ENCODE measurements at places on chromosomes 16 and 17.

- DNase-seq: no peak
These were observed 21.3 kb upstream of the CDH15 start for GRCh38 chr16:89150090-89150835.

DNA sequence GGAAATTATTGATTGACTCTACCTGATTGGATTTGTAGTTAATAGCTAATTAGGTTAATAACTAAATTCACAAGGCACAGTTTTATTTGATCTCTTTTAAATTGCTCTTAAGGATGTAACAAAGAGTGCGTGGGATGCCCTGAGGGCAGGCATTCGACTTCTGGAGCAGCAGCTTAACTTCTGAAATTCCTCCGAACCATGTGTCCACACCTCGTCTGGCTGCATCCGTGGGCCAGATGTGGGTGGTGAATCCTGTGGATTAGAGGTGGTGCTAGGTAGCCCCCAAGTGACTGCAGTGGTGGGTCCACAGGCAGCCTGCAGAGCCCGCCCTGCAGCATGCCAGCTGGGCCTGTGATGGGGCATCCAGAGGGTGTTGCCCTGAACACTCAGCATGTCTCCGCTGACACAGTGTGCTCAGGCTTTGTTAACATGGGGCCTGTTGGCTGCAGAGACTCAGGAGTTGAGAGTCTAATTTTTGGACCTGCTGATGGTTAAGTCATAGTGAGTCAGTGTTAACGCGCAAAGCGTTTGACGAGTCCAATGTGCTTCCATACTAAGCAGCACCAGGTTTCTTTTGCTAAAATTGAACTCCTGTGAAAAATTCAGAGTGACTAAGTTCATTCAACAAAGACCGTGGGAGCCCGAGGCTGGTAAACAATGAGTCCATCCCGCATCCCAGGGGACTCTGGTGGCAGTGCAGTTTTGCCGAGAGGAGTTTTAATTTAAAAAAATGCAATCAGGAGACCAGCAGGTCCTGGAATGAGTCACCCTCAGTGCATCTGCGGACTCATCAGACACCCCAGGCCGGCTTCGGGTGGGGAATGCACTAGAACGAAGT is 3.8 kb upstream of the NPB start:
- DNase-seq: no peak

- no peak for DNase-seq
These were observed 116.9 kb upstream of the CACNG3 start for GRCh38 chr16:24139282-24139681.

DNA sequence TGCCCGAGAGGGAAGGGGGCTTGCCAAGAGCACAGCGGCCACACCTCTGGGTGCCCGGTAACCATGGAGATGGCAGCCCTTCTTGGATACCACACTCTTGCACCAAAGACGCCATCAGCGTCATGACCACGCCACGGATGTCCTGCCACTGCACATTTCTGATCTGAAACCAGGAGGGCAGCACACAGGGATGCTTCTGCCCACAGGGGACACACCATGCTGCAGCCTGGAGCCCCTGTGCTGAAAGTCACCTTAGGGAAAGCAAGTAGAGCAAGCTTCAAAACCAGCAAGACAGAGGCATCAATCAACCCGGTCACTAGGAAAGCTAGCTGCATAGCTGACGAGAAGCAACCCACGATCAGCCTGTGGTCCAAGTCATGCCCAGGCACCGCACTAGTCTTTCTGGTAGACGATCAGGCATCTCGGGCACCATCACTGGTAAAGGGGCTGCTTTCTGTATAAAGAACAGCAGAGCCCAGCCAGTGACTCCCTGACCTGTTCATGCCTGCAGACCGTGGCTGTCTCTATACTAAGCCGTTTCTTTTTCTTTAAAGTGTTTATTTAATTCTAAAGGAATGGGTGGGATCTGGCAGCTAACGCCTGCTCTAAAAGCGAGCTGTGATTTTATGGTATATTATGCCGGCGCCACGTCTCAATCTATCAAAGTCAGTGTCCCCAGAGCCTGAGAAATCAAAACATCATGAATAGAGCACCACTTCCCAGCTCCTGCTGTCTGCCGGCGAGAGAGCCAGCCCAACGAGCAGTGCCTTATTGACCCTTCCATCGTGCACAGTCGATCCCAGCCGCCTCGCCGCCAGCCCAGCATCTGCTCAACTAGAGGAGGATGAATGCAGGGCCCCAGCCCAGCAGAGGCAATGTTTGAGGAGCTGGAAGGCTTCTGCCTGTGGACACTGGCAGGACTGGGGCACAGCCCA is 244.7 kb downstream of the RBFOX3 start:
- no peak for DNase-seq

DNA sequence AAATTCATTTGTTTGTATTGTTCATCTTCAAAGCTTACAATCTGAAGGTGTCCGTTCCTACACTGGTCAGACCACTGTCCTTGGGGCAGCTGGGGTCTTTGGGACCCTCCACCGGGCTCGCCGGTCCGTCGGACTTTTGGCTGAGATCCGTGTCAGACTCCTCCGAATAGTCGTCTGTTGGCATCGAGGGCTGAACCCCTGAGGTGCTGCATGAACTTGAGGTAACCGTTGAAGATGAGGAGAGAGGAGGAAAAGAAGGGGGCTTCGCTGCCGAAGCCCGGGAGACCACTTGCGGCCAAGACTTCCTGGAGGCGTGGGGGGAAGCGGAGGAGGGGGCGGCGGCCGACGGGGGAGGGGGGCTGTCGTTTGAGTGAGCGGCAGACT is 260.8 kb downstream of the ZFHX3 start:
- no peak for DNase-seq

- no peak for DNase-seq
These were observed 12.9 kb downstream of the NLRC3 start for GRCh38 chr16:3564130-3564888.

DNA sequence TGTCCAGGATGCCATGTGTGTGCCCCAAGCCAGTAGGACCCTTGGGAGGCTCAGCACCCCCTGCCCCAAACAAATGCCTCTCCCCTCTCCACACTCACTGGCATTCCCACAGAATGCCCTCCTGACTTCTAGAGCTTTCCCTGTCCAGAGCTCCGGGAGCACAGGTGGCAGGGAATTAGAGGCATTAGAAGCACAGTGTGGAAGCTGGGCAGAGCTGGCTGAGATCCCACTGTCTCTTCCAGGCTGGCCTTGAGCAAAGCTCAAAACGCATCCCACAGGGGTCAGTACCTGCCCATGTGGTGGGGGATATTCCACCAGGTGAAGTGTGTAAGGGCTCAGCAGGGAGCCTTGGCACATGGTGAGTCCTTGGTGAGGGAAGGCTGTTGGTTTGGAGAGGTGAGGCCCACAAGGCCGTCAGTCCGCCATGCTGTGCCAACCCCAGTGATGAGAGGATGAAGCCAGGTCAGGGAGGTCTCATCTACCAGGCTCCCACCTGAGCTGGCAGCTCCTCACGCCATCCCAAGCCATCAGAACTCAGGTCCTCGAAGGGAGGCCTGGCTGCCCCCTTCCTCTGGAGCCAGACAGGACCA is 18.1 kb downstream of the ENDOV start:
- no peak for DNase-seq
